ENCODE measurements at places on chromosomes 6 and 20.

DNA sequence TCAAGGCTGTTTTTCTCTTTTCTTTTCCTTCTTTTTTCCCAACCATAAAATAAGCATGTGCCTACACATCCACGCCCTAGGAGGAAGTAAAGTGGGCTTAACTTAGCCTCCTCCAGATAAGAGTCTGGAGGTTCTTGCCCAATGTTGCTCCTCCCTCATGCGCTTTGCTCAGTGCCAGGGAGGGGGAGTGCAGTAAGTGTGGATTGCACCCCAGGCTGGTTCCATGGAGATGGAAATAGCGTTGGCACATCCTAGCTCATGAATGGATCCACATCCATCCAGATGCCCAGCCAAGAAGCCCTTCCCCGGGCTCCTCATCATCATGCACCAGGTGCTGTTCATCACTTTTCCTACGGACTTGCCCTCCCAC, 58.2 kb downstream of the NEDD9 start:
- DNase-seq, result no peak

DNA sequence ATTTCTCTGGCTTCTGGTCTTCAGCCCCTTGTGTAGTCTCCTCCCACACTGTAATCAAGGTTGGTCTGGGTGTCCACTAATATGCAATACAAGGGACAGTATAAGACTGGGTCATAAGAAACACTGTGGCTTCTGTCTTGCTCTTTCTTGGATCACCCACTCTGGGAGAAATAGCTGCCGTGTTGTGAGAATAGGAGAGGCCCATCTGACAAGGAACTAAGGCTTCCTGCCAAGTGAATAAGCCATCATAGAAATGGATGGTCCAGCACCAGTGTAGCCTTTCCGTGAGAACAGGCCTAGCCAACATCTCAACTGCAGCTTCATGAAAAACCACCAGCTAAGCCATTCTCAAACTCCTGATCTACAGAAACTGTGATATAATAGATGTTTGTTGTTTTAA, 23.3 kb downstream of the BAG2 start:
- no peak for DNase-seq

DNA sequence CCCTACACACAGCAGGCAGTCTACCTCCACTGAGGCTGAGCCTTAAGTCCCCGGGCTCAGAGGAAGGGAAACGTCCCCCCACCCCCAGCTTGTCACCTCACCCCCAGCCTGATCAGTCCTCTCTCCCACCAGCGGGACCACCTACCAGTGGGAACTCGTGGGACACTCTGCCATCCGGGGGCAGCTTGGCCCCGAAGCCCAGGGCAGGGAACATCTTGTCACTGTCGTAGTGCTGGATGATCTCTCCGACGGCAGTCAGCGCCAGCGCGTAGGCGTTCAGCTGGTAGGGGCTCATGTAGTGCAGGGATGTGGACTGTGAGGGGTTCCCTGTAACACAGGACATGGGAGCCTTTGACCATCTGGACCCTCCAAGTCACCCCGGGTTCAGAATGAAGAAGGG, 48.6 kb downstream of the RAB44 start:
- no peak for DNase-seq

DNA sequence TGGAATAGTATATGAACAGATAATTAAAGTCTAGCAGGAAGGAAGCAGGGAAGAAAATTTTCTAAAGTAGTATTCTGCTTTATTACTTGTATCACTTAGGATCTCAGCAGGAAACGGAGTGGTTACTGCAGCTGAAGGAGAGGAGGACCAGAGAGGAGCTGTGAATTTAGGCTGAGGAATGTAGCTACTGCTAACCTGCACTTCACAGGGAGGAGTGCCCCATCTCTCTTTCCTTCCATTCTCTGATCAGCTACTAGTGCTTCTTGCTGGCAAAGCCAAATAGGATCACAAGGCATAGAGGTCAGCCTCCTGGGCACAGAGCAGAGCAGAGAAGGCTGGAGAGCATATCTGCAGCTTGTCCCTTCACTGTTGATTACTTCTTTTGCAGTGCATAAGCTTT, 205.3 kb upstream of the ASCC3 start:
- DNase-seq, result no peak

DNA sequence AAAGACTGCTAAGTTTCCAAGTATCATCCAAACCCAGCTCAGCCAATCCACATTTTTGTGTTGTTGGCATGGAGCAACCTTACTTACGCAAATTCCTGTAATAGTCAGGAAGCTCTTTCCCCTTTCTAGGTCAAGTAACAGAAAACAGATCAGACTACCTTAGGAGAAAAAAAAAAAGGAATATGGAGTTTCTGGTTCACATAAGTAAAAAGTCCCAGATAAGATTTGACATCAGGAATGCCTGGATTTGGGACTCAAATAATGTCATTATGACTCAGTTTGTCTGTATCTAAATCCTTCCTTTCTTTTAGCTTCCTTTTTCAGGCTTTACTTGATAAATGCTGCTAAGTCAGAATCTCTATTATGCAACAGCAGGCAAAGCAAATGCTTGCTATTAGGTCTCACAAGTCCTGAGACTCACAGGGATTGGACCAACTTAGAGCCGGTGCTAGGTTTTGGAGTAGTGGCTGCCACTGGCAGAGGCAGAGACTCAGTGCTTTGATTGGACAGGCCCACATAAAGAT, 44.5 kb downstream of the NCOA7 start:
- no peak for DNase-seq

DNA sequence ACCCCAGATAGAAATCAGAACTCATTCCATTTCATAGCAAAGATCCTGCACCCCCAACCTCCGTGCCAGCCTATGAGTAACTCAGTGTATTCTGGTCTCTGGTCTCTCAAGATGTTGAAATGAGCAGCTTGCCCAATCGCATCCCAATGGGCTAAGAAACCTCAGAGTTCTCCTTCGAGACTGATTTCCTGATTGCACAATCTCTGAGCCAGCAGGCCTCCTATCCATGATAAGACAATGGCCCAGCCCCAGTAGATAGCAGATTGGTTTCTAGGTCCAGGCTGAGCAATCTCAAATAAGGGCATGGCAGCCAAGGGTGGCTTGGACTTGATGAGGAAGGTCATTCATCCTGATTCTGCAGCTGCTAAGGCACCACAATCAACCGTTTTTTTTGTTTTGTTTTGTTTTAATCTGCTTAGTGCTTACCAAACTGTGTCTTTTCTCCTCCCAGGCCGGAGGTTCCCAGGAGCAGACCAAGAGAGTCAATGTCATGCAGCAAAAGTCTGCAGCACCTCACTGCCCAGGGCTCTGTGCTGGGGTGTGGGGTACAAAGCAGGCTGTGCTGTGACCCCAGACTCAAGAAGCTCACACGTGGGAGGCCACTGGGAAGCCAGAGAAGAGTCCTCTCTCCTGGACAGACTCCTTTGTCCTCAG, 125.1 kb upstream of the NXT1 start:
- no peak for DNase-seq

- DNase-seq, result no peak
Observed at GRCh38 chr6:163001330-163001729, 273.6 kb downstream of the PACRG start.

DNA sequence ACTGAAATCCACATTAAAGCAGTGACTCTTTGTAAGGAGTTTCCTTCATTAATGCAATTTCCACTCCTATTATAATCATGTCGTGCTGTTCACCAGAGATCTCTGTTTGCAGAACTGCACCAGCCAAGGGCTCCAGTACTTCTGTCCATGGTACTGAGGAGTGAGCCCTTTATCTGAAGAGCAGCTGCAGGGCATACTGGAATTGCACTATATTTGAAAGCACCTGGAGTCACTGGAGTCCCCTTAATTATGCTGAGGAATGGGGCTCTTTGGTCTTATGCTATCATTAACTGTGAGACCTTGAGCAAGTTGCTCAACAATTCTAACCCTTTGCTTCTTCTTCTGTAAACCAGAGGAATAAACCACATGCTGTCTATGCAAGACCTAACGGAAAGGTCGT, 61.7 kb upstream of the NUP153 start:
- no peak for DNase-seq

DNA sequence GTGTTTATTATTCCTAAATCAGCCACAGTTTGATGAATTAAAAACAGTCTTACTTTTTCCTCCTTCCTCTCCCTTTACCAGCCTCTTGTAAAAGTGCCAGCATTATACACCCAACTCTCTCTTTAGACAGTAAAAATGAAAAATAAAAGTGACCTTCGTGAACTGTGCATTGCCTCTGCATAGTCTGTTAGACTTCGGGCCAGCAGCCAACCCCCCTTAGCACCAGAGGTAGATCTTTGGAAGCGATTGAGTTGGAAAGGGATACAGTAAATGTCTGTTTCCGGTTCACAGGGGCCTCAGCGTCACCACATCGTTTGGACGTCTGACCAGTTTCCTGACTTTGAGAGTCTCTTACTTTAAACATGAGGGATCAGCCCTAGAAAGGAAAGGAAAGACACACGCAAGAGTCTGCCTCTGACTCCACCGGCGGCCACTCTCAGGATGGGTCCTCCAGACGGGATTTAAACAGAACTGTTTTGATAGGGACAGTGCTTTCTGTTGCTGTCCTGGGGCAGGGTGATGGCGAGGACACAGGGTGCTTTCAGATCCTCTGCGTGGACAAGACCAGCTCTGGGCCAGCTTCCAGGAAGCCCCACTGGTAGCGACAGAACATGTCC, 206.6 kb upstream of the PREP start:
- no peak for DNase-seq

- no peak for DNase-seq
Observed at GRCh38 chr6:34080357-34080756, 65.5 kb downstream of the GRM4 start.

GRCh38 chr6:166693880-166694279, 66.8 kb upstream of the RPS6KA2 start:
- no peak for DNase-seq

DNA sequence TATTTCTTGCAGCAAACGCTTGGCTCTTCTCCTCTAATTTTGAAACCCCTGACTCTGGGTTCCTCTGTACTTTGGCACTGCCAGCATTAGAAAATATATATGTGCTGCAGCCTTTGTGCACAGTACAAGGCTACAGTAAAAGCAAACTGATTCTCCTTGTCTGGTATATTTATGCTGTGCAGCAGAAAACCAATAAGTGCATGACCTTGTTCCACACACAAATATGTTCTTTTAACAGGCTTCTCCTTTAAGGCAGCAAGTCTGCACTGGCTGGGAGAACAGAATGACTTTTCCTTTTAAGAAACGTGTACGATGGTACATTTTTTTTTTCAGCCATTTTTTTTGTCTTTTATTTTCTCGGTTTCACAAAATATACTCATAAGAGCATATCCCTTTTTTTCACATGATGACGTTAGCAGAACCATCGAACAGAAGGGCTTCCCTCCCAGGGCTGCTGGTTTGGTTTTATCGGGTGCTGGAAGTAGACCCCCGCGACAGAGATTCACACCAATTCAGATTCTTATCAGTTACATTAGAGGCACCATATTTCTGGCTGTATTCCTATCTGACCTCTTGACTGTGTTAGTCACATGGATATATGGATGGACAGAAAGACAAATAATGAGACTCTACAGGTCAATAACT, 129.9 kb upstream of the ARID1B start:
- no peak for DNase-seq

DNA sequence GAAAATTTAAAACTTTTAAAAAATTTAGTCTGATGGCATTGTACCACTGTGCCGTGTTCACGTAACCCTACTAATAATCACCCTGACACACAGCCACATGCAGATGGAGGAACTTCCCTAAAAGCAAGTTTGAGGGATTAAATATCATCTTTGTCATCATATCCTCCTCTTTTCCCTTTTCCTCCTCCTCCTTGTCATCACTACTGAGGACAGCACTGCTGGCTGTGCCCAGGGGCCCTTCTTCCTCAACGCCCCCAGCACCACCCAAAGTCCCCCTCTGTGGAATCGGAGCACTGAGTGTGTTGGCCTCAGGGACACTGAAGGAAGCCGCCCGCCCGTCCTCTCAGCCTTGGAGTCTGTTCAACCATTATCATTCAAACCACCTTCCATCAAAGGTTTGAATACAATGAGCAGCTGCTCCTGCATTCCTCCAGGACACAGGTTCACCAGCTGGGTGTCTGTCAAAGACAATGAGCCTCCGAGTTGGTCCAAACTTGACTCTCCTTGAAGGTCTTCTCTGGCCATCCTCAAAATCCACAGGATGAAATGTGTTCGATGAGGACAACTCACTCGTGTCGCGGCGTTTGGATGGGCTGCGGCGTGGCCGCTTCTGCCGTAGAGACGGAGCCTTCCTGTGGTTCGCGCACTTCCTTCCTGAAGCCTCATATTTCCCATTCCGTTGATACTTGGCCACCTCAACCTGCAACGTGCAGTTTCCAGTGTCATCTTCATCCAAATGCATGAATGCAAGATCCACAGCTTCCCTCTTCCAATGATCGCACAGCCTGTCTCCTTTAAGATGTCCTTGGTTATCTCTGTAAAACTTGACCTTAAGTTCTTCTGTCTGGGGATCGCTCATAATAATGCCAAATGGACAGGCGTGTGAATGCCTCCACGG, 23.3 kb downstream of the NQO2 start:
- DNase-seq, result no peak

- DNase-seq, result peak; percentile 44
Observed at GRCh38 chr6:4647414-4648365, 128.5 kb upstream of the CDYL start.

DNA sequence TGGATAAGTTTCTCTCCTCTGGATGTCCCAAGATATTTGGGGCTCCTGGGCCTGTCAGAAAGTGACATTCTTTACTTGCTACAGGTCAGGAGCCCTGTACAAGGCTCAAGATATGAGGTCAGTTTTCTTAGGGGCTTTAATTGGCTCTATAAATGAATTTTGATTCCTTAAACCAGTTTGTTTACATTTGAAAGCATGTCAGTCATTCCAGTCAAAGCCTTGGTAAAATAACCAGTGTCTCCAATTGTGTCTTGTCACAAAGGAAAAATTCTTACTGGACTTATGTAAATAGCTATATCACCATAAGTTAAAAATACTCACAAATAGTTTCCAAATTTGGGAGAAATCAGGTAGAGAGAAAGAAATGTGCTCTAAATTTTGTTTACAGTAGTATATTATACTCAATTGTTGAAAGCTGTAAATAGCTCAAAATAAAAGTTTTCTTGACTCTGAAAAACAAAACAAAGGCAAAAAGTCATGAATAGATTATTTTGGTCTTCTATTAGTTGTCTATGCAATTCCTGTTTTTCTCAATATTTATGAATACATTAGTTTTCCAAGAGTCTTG, 22.9 kb downstream of the RNF182 start:
- DNase-seq, result no peak

- no peak for DNase-seq
Observed at GRCh38 chr6:81897793-81898192, 145.3 kb upstream of the TENT5A start.

- no peak for DNase-seq
Observed at GRCh38 chr6:14466278-14466677, 348.7 kb downstream of the CD83 start.
